ENCODE measurements at places on chromosomes 7 and 10.

- H3K27me3 ChIP-seq, result no peaks in the 10 kb centered on the region
- H3K27ac ChIP-seq, result no peak overlapping the region
- DNase-seq, result no peak
- H3K4me3 ChIP-seq, result no peak overlapping the region
These were observed 171.4 kb downstream of the SFMBT2 start for GRCh38 chr10:7239312-7239985.

DNA sequence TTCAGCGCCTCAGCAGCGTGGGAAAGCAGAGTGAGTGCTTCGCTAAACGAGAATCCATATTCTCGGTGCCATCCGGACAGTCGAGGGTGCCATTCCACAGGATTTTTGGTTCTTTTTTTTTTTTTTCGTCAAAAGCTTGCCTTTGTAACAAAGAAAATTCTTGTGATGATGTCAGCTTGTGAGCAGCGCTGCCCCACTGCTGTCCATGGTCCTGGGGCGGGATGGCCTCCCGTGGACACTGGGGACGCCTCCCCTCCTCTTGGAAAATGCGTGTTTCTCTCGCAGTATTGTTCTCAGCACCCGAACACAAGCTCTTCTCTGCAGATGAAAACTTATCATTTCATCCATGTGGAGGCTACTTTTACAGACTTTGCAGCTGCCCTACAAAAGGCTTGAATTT, 477.4 kb downstream of the TCERG1L start:
- H3K4me3 ChIP-seq, result no peak overlapping the region
- no peaks in the 10 kb centered on the region for H3K4me1 ChIP-seq
- H3K36me3 ChIP-seq, result no peaks in the 10 kb centered on the region
- no peak overlapping the region for H3K27ac ChIP-seq
- DNase-seq, result no peak

- no peak overlapping the region for H3K27ac ChIP-seq
- no peaks in the 10 kb centered on the region for H3K27me3 ChIP-seq
- no peaks in the 10 kb centered on the region for H3K36me3 ChIP-seq
- H3K4me3 ChIP-seq, result no peak overlapping the region
These were observed 35.9 kb upstream of the CYP2C9 start for GRCh38 chr10:94902570-94902969.

- H3K4me3 ChIP-seq, result no peak overlapping the region
- H3K27me3 ChIP-seq, result no peaks in the 10 kb centered on the region
- H3K27ac ChIP-seq, result no peak overlapping the region
- H3K36me3 ChIP-seq, result no peaks in the 10 kb centered on the region
- H3K4me1 ChIP-seq, result peaks cover 5% of the 10 kb centered on the region
These were observed 52.6 kb upstream of the TMEM106B start for GRCh38 chr7:12158334-12159060.

DNA sequence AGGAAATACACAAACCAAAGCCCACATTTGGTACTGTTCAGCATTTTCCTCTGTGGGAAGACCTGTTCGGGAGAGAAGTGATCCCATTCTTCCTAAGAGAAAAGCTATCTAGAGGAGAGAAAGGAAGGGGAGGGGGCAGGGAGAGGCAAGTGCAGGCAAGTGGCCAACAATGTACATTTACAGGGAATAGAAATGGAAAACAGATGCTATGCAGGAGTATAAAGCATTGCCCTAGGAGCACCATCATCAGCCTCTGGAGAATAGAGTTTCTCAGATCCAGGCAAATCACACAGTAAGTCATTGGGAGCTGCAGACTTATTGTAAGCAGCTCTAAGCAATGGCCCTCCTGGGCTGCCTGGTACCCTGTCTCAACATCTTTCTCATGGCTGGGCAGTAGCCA, 424.4 kb upstream of the AUTS2 start:
- H3K27ac ChIP-seq, result no peak overlapping the region
- H3K27me3 ChIP-seq, result peaks cover 4% of the 10 kb centered on the region
- H3K36me3 ChIP-seq, result no peaks in the 10 kb centered on the region
- DNase-seq, result no peak
- peaks cover 12% of the 10 kb centered on the region for H3K4me1 ChIP-seq

- H3K4me3 ChIP-seq, result no peak overlapping the region
- no peaks in the 10 kb centered on the region for H3K27me3 ChIP-seq
- peak overlapping the region; percentile 93 for H3K27ac ChIP-seq
- H3K4me1 ChIP-seq, result peaks cover 22% of the 10 kb centered on the region
These were observed 47.1 kb upstream of the HYAL4 start for GRCh38 chr7:123797673-123798531.

DNA sequence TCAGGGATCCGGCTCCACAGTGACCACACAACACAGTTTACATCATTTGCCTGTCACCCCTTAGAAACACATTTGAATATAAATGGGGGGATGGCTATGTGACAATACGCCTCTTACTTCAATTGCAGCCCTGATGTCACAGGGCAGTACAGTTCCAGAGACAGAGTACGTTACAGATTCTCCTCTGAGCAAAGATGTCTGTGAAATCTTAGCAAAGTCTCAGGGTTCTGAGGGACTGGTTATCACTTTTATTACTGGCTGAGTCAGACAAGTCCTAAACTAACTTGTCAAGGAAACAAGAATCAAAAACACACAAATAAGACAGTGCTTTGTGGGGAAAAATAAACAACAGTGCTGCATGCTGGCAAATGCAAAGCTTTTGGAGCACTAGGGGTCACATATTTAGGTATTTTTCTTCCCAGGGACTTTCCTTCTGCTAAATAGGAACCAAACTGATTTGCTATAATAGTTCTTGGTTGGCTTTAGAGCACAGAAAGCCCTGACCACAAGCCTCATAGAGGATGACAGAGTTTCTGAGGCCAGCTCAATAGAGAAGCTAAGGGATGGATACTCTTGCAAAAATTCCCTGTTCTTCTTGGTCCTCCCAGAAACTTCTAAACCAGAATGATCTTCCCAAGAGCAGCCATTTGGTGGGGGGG, 501.6 kb downstream of the GRID1 start:
- no peak overlapping the region for H3K4me3 ChIP-seq
- no peaks in the 10 kb centered on the region for H3K36me3 ChIP-seq
- peaks cover 6% of the 10 kb centered on the region for H3K4me1 ChIP-seq
- H3K27me3 ChIP-seq, result no peaks in the 10 kb centered on the region
- DNase-seq, result no peak

GRCh38 chr7:142168746-142169145, 57.2 kb downstream of the MGAM2 start:
- no peak overlapping the region for H3K4me3 ChIP-seq
- H3K36me3 ChIP-seq, result no peaks in the 10 kb centered on the region

DNA sequence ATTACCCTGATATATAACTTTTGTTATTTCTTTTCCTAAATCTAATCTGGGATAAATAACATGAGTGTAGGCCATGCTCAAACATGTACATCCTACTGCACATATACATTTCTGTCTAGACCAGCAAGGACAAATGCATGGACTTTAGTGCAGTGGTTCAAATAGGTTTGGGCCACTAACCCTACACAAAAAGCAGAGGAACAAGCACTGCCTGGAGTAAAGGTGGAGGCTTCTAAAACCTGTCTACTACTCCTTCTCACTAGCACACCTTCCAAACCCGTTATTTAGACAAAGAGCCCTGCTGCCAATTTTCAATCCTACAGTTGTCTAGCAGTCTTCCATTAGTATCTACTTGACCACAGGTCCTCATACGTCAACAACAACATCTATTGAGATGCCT, 34.8 kb downstream of the SGCE start:
- H3K36me3 ChIP-seq, result peaks cover 5% of the 10 kb centered on the region
- DNase-seq, result no peak
- H3K27ac ChIP-seq, result no peak overlapping the region
- no peak overlapping the region for H3K4me3 ChIP-seq
- H3K4me1 ChIP-seq, result peaks cover 6% of the 10 kb centered on the region

- no peaks in the 10 kb centered on the region for H3K27me3 ChIP-seq
- H3K27ac ChIP-seq, result peak overlapping the region; percentile 15
- H3K4me1 ChIP-seq, result peaks cover 22% of the 10 kb centered on the region
These were observed 143.1 kb downstream of the GNAI1 start for GRCh38 chr7:80277434-80278427.

- H3K4me1 ChIP-seq, result peaks cover 29% of the 10 kb centered on the region
- H3K4me3 ChIP-seq, result no peak overlapping the region
- no peaks in the 10 kb centered on the region for H3K36me3 ChIP-seq
- H3K27ac ChIP-seq, result no peak overlapping the region
- H3K27me3 ChIP-seq, result no peaks in the 10 kb centered on the region
- no peak for DNase-seq
These were observed 314.4 kb upstream of the BMPER start for GRCh38 chr7:33590916-33591315.

DNA sequence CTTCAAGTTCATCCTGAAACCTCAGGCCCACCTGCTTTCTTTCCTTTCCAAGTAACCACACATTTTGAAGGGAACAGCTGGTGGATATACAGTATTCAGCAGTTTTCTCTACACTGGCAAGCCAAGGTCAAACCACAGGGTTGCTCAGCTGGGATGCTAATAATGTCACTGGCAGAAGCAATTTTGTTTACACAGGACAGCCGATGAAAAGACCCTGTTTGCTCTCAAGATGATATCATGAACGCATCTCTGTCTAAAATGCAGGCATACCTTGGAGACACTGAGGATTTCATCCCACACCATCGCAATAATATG, 186.2 kb downstream of the USP6NL start:
- no peaks in the 10 kb centered on the region for H3K36me3 ChIP-seq
- no peak for DNase-seq
- H3K27ac ChIP-seq, result no peak overlapping the region

- H3K27ac ChIP-seq, result peak overlapping the region; percentile 51
- no peaks in the 10 kb centered on the region for H3K36me3 ChIP-seq
- no peaks in the 10 kb centered on the region for H3K27me3 ChIP-seq
- no peak for DNase-seq
- peaks cover 7% of the 10 kb centered on the region for H3K4me1 ChIP-seq
These were observed 851.0 kb upstream of the PHF14 start for GRCh38 chr7:10122551-10123100.

GRCh38 chr7:158268816-158269535, 318.6 kb downstream of the PTPRN2 start:
- no peak overlapping the region for H3K27ac ChIP-seq
- peaks cover 2% of the 10 kb centered on the region for H3K4me1 ChIP-seq
- no peak for DNase-seq
- no peaks in the 10 kb centered on the region for H3K36me3 ChIP-seq
- no peaks in the 10 kb centered on the region for H3K27me3 ChIP-seq

DNA sequence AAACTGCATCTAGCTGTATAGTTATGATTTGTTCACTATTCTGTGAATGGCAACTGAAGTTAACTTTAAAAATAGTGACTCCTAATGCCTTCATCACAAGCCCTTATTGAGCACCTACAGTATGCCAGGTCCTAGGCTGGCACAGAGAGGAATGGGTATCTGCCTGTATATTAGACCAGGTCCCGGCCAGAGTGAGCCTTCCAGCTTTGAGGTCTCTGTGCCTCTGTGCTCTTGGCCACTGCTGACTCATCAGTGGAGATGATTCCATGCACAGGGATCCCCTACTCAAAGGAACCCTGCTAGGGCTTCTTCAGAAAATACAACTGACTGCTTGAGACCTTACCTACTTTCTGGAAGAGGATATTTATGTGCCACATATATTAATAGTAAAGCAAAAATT, 118.4 kb downstream of the GFRA1 start:
- DNase-seq, result no peak
- no peaks in the 10 kb centered on the region for H3K36me3 ChIP-seq
- H3K27me3 ChIP-seq, result no peaks in the 10 kb centered on the region
- H3K27ac ChIP-seq, result no peak overlapping the region
- H3K4me3 ChIP-seq, result no peak overlapping the region

- no peak for DNase-seq
- no peak overlapping the region for H3K27ac ChIP-seq
These were observed 183.9 kb upstream of the FZD1 start for GRCh38 chr7:91080351-91080750.

- H3K27me3 ChIP-seq, result peaks cover 26% of the 10 kb centered on the region
- DNase-seq, result no peak
- H3K4me3 ChIP-seq, result peak overlapping the region; percentile 6
- H3K27ac ChIP-seq, result no peak overlapping the region
- no peaks in the 10 kb centered on the region for H3K36me3 ChIP-seq
- peaks cover 34% of the 10 kb centered on the region for H3K4me1 ChIP-seq
These were observed 176.3 kb upstream of the BMPER start for GRCh38 chr7:33728873-33729551.

DNA sequence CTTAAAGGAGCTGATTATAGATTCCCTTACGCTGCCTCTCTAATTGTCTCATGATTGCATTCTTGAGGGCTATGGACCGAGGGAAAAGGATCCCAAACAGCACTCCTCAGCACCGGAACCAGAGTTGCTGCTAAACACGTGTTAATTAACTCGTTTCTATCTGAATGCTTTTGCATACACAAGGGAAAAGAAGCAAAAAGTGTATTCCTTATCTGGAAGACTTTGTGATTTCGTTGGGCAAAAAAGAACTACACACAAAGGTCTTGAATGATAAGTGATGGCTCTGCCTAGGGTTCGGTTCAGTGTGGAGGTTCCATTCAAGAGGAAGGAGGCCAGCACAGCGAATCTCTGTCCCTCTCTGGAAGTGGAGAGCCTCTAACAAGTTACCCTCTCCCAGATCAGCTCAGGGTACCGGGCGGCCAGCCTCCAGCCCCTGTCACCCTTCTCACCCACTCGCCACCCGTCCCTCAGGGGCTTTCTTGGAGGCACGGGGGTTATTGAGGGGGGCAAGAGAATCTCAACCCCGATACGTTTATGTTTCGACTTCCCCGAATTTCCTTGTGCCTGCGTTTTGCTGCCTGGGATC, 515 bp upstream of the SLC4A2 start:
- H3K36me3 ChIP-seq, result peaks cover 3% of the 10 kb centered on the region
- peaks cover 37% of the 10 kb centered on the region for H3K4me1 ChIP-seq
- peak overlapping the region; percentile 97 for H3K27ac ChIP-seq
- DNase-seq, result no peak
- H3K27me3 ChIP-seq, result no peaks in the 10 kb centered on the region

GRCh38 chr10:68330852-68331454, 911 bp upstream of the HNRNPH3 start:
- H3K27me3 ChIP-seq, result no peaks in the 10 kb centered on the region
- peak overlapping the region; percentile 100 for H3K4me3 ChIP-seq
- peak overlapping the region; percentile 100 for H3K27ac ChIP-seq
- no peak for DNase-seq
- H3K4me1 ChIP-seq, result peaks cover 25% of the 10 kb centered on the region
- H3K36me3 ChIP-seq, result peaks cover 1% of the 10 kb centered on the region

- no peak for DNase-seq
- H3K4me3 ChIP-seq, result no peak overlapping the region
- no peak overlapping the region for H3K27ac ChIP-seq
- no peaks in the 10 kb centered on the region for H3K27me3 ChIP-seq
- H3K36me3 ChIP-seq, result no peaks in the 10 kb centered on the region
These were observed 5.8 kb upstream of the YAE1 start for GRCh38 chr7:39560408-39560807.

- H3K27ac ChIP-seq, result no peak overlapping the region
- H3K4me1 ChIP-seq, result peaks cover 3% of the 10 kb centered on the region
These were observed 503.2 kb downstream of the SH2D4B start for GRCh38 chr10:81040940-81041339.

- no peak overlapping the region for H3K27ac ChIP-seq
- no peak overlapping the region for H3K4me3 ChIP-seq
- H3K36me3 ChIP-seq, result no peaks in the 10 kb centered on the region
- no peaks in the 10 kb centered on the region for H3K27me3 ChIP-seq
These were observed 128.5 kb upstream of the TNS3 start for GRCh38 chr7:47710201-47710935.

Measured in progenitor cell of endocrine pancreas (in vitro differentiated cells).